Activated gamma-delta T cell treated with anti-CD3 and anti-CD28 coated beads, Interleukin-2, amount 50 U/mL, for 16 hours (primary cell): ENCODE measurements at places on chromosomes 7 and 10.

DNA sequence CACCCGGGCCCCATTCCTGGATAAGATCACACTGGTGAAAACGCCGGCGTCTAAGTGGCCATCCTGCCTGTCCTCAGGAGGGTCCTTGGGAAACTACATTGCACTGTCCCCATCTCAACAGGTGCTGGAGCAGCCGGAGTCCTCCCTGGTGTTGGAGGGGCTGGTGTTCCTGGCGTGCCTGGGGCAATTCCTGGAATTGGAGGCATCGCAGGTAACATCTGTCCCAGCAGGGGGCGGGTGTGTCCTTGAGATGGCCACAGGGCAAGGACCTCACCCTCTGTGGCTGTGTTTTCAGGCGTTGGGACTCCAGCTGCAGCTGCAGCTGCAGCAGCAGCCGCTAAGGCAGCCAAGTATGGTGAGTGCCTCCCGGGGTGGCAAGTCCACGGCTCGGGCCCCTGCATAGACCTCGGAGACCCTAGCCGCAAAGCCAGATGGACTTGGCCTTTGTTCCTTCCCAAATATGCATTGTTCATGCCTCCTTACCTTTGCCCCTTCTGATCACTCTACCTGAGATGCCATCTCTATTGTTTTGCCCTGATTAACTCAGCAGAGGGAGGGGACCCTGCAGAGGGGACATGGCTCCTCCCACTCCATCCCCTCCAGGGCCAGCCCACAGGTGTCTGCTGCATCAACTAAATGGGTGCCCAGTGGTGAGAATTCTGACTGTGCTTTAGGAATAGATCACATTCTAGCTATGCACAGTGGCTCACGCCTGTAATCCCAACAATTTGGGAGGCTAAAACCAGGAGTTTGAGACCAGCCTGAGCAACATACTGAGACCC, 23.8 kb downstream of the ELN start:
- no peak for DNase-seq

- no peak for DNase-seq
Observed at GRCh38 chr10:11517150-11517549, 94.3 kb downstream of the USP6NL start.

DNA sequence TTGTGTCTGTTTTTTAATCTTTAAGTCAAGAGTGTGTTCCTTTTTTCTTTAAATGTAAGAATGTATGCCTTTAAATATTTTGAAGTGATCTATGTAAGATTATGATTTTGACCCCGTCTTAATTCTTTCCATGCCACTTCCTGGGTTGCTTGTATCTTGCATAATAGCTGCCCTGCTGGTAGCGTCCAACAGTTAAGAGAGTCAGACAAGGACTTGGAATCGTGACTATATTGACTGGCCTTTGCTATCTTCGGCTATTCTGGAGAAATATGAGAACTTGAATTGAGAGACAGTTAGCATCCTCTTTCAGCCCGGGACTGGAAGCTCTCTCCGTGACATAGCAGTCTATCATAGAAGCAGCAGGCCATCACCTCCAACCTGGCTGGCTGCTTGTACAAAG, 13.0 kb downstream of the NRP1 start:
- DNase-seq: no peak

- DNase-seq: no peak
Observed at GRCh38 chr10:71283876-71284275, 35.2 kb upstream of the SLC29A3 start.
